NCI-H146 (cell line): ENCODE measurements at places on chromosomes 2 and 18.

DNA sequence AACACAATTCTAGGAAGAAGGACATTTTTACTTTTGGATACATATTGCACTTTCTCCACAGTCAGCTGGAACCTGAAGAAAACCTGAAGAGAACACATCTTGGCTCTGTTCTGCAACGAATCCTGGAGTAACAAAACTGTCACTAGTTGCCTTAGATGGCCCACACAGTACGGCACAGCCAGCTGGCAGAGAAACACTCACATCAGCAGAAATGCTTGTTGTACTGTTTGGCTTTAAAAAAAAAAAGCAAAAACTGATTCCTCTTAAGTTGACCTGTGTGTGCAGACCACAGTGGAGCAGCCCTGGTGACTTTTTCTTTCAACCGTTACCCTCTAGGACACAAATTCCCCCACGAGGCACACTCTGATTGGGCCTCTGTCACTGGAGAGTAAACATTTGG lies 152.3 kb upstream of the TWIST2 start:
- DNase-seq, result no peak

DNA sequence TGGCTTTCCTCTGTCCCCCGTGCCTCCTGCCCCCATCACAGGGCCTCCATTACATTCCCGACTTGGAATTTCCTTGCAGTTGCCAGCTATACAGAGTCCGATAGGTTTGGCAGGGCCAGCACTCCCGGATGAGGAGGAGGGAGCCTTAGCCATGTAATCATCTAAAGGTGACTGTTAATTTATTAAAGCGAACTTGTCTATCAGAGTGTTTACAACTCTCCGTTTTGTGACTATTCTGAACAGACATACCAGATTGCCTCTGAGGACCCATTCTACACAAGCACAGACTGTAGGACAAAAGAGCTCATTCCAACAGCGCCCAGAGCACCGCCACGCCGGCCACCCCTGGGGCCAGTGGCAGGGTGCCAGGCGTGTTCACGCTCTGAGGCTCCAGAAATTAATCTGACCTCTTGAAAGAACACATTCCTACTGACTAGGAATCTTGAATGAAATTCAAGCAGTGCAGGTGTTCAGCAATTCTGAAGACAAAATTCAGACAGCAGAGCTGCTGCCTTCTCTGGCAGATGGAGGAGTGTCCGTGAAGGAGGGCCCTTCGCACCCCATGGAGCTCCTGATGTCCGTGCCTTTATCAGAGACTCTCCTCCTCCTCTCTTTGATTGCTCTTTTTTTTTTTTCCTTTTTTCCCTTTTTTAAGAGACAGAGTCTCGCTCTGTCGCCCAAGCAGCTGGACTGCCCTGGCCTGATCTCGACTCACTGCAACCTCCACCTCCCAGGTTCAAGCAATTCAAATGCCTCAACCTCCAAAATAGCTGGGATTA lies 58.1 kb upstream of the RALBP1 start:
- peak; percentile 68 for DNase-seq

DNA sequence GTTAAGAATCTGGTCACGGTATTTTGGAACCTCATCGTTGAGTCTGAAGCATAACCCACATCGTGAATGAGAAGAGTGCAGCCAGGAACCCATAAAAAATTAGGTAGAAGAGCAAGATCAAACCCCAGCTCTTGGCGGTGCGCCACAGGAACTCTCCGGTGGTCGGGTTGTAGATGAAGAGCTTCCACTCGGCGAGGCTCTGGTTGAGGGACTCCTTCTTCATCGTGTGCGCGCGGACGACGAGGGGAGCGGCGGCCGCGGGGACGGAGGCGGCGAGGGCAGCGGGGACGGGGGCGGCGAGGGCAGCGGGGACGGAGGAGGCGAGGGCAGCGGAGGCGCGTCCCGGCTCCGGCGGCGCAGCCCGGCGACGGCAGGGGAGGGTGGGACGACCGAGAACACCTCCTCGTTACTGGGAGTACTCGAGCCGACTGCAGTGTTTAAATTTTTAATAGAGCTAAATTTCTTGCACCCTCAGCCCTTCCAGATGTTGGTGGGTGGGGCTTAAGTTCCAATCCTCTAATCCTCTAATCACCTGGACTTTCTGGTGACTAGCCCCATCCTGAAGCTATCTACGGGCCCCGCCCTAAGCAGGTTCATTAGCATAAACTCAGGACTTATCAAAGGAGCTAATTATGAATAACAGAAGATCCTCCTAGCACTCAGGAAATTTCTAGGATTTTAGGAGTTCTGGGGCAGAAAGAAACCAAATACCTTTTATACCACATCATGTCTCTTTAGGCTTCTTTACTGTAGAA lies 20.4 kb upstream of the PAPOLG start:
- DNase-seq, result peak; percentile 27

GRCh38 chr2:57080035-57080434 lies 896.2 kb downstream of the CCDC85A start:
- no peak for DNase-seq

GRCh38 chr18:46239549-46239948 lies 135.4 kb downstream of the HAUS1 start:
- no peak for DNase-seq

DNA sequence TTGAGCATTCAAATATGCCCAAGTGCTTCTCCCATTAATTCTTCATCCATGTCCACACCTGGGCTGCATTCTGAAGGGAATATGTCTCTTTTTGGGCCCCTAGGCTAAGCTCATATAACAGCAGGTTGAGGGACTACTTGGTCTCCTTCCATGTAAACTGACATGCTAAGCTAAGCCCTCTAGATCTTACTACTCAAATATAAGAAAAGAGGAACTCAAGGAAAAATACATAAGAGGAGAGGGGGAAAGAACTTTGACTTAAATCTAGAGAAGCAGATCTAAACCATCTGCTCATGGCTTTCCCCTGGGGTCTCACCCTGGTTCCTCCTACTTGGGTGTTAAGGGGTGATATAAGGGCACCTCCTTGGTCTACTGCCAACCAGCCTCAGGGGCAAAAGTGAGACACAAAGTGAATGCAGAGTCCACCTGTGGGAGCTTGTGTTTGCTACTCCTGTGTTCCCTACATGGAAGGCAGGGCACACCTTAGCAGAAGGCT lies 19.8 kb upstream of the NFU1 start:
- DNase-seq, result no peak

- no peak for DNase-seq
These were observed 692.3 kb downstream of the RNF144A start for GRCh38 chr2:7609556-7609955.

- no peak for DNase-seq
These were observed 1.2 kb downstream of the ZNF236 start for GRCh38 chr18:76823587-76824011.

DNA sequence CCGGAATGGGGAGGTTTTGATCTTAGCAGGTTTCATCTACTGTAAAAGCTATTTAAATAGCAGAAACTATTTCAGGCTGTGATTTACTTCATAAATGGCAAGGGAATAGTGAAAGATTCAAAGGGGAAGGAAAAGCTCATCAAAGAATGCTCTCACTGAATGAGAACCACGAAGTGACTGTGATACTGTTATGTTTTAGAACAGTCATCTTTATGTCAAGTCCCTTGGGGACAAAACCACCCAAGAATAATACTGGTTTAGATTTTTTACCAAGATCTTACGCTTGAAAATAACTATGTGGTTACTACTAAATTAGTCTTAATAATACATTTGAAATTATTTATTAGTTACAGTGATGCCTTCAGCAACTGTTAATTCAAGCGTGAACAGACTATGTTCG lies 28.1 kb downstream of the FARSB start:
- DNase-seq, result no peak

DNA sequence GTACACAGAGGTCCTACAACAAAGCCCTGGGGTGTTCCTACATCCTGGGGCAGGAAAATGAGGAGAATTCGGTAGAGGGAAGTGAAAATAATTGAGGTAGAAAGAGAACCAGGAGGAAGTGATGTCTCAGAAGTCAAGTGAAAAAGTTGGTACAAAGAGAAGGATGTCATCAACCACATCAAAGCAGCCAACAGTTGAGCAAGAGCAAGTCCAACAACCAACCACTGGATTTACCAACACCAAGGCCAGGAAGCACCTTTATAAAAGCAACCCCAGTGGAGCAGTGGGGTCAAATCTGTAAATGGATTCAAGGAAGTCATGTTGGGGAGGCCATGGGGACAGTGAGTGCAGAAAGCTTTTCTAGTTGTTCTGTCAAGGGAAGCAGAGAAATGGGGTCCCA lies 360.4 kb downstream of the ZNF516 start:
- no peak for DNase-seq

DNA sequence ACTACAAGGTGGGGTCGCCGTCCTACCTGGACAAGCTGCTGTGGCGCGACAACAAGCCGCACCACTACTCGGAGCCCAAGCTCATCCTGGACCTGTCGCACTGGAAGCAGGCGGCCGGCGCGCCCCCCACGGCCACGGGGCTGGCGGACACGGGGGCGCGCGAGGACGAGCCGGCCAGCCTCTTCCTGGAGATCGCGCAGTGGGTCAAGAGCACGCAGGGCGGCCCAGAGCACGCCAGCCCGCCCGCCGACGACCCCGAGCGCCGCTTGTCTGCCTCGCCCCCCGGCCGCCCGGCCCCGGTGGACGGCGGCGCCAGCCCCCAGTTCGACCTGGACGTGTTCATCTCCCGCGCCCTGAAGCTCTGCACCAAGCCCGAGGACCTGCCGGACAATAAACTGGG lies 90.4 kb downstream of the MRO start:
- no peak for DNase-seq

DNA sequence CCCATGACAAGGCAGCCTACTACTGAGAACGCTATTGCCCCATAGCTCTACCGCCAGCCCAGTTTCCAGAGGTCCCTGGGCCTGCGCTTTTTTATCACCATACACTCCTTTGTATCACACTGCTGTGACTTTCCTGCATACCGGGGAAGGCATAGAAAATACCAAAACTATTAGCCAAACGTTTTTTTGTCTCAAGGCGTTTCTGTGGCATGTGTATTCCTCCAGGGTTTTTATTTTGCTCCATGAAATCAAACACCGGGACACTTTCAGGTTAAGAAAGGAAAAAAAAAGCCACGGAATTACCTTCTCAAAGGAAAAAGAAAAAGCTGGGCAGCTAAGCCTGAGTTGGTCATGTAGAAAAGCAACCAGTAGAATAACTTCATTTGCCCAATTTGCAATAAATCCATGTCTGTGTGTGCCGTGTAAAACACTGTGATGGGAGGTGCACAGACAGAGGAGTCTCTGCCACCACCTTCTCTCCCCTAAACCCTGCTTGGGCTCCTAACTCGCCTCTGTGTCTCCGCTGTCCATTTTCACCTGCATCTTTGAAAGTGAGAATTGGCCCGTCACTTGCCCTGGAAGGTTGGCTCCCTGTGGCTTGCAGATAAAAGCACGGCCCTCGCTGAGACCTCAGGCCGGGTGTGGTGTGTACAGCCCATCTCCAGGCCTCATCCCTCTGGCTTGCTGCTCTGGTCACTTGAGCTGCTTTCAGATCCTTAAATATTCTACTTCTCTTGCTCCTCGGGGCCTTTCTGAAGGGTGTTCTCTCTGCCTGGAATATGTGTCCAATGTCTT lies 1.7 kb downstream of the AMER3 start:
- DNase-seq, result no peak

DNA sequence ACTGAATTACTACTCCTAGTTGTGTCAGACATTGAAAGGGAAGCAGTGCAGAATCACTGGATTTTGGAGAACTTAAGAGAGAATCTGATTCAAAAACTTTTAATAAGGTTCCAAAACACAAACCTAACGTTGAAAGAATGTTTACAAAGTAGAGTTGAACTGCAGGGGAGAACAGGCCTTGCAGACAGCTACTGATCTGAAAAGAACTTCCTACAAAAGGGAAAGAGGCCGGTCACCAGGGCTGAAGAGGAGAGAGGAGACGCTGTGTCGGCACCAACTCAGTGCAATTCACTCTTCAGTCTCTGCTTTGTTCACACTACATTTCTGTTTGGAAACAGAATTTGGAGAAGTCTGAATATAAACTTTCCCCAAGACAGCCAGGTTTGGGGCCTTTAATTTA lies 124.0 kb downstream of the GAREM1 start:
- DNase-seq, result no peak

DNA sequence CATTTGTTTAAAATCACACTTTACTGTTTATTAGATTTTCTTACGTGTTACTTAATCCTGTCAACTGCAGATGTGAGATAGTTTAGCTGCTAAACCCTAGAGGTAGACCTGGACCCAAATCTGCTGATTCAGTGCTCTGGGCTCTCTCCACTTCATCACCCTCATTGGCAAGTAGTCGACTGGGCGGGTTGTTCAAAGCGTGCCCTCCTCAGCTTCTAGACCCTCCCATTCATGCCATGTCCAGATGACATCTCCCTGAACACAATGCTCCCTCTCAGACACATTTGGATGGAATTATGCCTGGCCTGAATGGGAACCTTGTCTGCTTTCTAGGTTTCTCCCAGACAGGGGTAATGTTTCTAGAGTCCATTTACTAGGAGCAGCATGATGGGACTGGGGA lies 43.7 kb downstream of the RPIA start:
- no peak for DNase-seq

DNA sequence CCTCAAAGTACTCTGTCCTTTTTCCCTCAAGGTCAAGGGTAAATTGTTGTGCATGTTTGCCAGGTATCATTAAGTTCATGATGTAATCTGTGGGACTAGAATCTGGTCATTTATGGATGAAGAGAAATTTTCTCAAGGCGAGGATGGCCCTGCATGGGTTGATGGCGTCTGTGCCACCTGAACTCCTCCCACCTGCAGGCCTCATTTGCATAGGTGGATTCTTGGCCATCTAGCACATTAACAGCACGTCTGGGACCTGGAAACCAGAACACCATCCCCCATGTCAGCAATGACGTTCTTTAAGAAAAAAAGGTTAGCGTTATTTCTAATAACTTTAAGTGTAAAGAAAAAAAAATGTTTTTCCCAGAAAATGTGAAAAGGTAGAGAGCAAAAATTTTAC lies 145.8 kb downstream of the ESCO1 start:
- no peak for DNase-seq

DNA sequence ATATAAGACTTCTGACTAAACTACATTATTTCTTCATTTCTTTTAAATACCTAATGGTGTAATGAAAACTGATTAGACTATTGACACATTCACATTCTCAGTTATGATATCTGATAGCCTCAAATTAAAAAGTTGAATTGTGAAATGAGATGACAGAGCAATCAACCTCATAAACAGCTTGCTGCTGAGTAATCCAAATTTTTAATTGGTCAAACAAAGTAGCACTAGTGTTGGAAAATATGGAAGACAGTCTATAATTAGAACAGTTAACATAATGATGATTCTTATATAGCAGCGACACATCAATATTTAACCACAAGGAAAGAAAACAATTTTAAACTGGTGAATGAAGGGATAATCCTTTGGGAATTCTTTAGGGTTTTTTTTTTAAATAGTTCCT lies 91.9 kb upstream of the LRP1B start:
- DNase-seq, result no peak

- peak; percentile 37 for DNase-seq
These were observed 104.2 kb downstream of the SH3BP4 start for GRCh38 chr2:235055891-235056516.

DNA sequence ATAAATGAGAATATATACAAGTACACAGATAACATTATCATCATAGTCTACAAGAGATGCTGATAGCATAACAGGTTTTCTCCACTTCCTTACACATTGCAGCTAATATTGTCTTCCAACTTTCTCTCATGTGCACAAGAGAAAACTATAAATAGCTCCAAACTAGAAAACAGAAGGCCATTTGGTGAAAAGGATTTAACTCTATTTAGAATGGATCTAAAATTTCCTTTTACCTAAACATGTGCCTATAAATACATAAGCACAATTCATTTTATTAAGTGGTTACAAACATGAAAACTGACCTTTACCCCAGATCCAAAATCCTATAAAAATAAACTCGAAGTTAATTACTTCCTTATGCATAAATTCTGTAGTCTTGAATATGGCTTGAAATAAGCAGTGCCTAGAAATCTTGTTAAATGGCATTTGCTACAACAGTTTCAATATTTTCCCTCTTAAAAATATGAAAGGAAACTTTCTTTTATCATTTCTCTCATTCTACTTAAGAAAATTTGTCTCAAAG lies 41.6 kb downstream of the SLC25A12 start:
- DNase-seq, result no peak
